Stimulated activated naive CD4-positive, alpha-beta T cell treated with Interleukin-2 at 50 U/mL for 16 hours (primary cell): ENCODE measurements at places on chromosomes 7 and 10.

- DNase-seq, result no peak
These were observed 33.4 kb downstream of the CALML5 start for GRCh38 chr10:5465976-5466450.

DNA sequence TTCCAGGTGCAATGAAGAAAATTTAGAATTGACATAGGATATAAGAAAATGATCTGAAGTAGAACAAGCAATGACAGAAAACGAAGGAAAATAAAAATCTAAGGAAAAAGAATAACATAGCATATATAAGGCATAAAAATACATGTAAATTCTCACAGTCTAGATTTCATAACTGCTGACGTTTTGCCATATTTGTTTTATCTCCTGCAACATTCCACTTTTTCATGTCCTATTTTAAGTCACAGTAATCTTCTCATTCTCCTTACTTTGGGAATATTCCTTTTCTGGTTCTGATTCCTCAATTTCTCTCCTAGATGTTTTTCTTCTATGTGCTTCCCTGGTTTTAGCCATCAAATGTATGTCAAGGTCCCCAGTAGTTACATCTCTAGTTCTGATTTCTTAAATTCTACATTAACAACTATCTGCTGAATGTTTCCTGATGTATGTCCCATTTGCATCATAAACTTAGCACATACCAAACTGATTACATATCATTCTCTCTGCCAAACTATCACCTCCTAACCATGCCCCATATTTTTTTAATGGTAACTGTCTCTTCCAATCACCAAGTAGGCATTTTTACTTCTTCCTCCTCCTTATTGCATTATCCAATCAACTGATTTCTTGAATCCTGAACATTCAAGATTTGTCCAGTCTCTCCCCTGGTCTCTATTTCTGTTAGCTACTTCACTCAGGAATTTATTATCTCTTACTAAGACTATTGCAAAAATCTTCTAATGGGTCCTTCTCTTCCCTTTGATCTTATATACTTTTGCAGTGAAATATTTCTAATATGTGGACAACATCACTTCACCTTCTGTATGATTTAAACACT lies 171.3 kb downstream of the DNAJC1 start:
- no peak for DNase-seq

DNA sequence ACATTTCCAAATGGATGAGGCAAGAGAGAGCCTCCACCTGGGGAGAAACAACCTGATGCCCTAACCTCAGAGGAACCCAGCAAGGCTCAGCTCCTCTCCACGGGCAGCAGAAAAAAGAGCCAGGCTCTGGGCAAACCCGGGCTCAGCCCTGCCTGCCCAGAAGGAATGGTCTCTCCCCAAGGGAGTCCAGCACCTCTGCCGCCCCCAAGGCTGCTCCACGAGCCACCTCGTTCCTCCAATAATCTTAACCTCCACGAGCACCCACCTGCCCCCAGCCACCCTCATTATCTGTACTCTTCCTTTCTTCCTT lies 154.2 kb downstream of the GRID1 start:
- DNase-seq, result no peak

GRCh38 chr7:47670729-47671128 lies 88.8 kb upstream of the TNS3 start:
- no peak for DNase-seq

DNA sequence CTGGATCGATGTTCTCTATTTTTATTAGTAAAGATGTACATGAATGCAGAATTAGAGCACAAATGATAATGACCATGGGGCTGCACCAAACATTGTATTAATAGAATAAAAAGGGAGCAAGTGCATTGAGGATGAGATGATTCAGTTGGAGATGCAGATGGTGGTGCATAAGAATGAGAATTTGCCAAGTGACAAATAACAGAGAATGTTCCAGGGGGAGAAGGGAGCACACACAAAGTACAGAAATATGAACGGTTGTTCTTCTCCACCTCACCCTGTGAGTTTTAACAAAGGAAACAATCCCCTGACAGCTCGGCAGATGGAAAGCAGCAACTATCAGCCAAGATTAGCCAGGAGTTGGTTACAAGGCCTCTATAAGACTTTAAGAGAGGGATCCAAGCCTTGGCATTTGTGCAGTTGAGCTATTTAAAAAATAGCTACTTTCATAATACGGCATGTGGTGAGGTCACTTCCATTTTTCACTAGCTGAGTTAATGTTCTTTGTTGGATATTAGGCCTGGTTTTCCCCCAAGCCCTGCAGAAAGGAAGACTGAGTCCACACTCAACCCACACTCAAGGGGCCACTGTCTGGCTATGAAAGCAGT lies 462.5 kb downstream of the TNS3 start:
- DNase-seq, result no peak

DNA sequence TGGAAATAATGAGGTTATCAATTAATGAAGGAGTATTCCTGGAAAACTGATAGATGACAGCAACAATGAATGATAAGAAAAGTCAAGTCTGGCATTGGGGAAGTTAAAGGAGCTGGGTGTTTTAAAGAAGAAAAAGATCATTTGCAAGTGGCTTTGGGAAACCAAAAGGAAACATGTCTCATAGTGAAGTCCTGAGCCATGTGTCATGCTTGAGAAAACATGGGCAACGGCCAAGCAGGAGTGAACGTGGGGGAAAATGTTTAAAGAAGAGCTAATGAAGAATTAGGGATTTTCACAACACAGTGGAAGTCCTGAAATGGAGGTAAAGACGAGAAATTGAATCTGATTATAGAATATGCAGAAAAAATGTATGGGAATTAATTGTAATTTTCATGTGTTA lies 1383.2 kb upstream of the CELF2 start:
- no peak for DNase-seq

DNA sequence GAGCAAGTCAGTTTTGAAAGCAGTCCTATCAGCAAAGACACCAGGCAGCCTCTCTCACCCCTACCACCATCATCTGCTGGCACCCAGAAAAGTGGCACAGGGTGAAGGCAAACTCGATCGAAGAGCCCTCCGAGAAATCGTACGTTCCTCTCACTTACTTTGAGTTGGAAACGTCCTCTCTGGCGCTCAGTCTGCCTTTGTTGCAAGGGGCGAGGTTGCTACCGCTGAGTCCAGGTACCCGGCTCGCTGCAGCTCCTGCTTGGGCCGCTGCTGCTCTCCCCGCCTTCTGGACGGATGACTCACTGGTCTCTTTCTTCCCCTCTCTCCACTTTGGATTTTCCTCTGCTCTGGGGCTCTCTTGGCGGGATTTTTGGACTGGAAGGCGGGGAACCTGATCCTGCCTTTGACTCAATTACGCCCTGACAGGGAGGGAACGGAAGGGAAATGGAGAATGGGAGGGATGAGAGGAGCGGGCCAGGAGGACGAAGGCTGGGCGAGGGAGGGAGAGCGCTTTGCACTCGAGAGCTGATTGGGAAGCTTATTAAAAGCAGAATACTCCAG lies at the start of gene PTN:
Gene PTN, minus strand, starts transcription at position 453 of the 561 bp plus-strand sequence. CDS start 88,760 bp downstream, outside the sequence.
- DNase-seq, result no peak

DNA sequence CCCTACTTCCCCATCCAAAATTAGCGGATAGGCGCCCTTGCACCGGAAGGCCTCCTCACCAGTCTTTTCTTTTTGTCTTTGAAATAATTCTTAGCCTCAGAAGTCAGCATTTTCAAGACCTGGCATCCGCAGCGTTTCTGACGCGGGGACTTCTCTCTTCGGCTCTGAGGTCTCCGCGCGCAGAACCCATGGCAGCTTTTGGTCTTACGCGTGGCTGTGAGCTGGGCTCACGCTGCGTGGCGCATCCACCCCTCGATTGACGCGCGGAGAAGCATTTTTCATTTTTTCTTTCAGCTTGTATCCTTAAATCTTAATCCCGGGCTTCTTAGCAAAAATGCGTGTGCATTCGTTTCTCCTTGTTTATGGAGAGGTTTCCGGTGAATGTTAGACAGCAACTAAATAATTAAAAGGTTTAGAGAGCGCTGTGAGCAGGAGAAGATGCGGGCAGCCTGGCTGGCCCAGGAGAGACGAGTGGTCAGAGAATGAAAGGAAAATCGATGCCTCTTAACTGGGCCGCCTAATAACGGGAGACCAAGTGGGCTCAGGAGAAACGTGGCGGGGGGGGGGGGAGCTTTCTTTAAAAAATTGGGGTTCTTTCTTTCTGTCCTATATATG lies 2.0 kb upstream of the GATA3 start:
- DNase-seq, result no peak

DNA sequence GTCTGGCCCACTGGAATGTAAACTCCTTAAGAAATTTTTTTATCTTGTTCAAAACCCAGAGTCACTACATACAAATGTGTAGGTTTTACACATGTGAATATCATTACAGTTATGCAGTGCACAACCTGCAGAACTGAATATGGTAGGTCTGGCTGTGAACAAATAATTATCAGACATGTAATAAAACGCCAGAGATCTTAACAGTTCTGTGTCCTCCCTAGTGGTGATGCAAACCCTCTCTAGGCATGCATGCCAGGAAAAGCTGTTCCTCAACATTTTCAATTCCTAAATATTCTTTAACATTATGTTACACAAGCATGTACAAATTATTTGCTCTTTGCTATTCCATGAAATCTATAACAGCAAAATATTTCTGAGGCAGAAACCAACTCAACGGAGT lies 124.6 kb downstream of the IMMP2L start:
- no peak for DNase-seq

GRCh38 chr10:93075369-93076221 lies 1.9 kb downstream of the CYP26A1 start:
- DNase-seq, result no peak

DNA sequence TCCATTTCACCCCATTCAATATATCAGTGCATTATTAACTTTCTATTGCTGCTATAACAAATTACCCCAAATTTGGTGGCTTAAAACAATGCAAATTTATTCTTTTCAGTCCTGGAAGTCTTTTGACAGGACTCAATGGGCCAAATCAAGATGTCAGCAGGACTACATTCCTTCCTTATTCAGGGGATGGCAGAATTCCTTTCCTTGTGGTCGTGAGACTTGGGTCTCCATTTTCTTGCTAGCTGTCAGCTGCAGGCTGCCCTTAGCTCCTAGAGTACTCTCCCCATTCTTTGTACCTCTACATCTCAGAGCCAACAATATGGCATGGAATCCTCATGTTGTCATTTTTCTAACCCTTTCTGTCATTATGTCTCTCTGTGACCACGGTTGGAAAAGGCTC lies 310.6 kb downstream of the HDAC9 start:
- DNase-seq, result no peak

GRCh38 chr7:113487925-113488731 lies 369.8 kb upstream of the SMIM30 start:
- DNase-seq, result no peak

GRCh38 chr7:118185163-118185860 lies 1.3 kb downstream of the LSM8 start:
- no peak for DNase-seq

DNA sequence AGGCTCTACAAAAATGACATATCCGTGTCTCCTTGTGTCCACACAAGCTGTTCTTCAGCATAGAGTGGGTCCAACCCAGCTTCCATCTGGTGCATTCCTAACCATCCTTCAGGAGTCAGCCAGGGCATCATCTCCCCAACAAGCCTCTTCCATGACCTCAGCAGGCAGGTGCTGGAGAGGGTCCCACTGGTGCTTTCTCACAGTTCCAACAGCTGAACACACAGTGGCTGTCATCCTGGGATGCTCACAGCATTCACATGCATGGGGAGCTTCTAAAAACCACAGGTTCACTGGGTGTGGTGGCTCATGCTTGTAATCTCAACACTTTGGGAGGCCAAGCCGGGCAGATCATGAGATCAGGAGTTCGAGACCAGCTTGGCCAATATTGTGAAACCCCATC lies 6.4 kb upstream of the CYP3A4 start:
- DNase-seq, result no peak

GRCh38 chr10:93464776-93465388 lies 17.3 kb downstream of the MYOF start:
- DNase-seq, result no peak

DNA sequence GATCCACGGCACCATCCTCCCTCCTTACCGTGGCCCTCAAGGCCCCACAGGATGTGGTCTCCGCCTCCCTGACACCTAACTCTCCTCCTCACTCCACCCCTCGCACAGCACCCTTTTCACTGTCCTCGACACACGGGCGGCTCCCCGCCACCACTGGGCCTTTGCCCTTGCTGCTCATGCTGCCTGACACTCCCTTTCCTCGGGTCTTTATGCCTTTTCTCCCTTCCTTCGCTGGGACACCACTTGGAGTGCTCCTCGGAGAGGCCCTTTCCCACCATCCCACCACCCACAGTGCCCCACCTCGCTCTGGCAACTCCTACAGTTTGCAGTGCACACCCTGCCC lies 7.9 kb upstream of the INMT start:
- no peak for DNase-seq

- no peak for DNase-seq
These were observed 39.9 kb downstream of the TNS3 start for GRCh38 chr7:47542051-47542450.

- no peak for DNase-seq
These were observed 106.8 kb upstream of the FAM133B start for GRCh38 chr7:92697012-92697411.

GRCh38 chr10:27225642-27226257 lies 14.8 kb downstream of the ACBD5 start:
- DNase-seq, result no peak

DNA sequence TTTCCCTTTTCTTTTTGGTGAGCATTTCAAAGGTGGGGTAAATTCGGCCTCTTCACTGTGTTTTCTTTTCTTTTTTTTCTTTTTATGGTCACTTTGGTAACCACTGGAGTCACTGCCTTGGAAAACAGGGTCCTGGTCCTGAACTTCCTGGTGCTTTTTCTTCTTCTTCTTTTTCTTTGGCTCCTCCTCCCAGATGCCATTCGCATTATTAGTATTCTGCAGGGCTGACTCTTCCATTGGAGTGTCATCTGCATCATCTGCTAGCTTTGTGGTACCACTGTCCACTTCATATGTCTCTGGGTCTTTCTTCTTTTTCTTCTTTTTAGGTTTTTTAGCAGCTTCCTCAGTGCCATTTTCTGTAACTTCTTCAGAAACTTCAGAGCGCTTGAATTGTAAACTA lies 10.5 kb downstream of the POLR1F start:
- DNase-seq, result no peak
